AG04450 (cell line): ENCODE measurements at places on chromosomes 13 and 19.

DNA sequence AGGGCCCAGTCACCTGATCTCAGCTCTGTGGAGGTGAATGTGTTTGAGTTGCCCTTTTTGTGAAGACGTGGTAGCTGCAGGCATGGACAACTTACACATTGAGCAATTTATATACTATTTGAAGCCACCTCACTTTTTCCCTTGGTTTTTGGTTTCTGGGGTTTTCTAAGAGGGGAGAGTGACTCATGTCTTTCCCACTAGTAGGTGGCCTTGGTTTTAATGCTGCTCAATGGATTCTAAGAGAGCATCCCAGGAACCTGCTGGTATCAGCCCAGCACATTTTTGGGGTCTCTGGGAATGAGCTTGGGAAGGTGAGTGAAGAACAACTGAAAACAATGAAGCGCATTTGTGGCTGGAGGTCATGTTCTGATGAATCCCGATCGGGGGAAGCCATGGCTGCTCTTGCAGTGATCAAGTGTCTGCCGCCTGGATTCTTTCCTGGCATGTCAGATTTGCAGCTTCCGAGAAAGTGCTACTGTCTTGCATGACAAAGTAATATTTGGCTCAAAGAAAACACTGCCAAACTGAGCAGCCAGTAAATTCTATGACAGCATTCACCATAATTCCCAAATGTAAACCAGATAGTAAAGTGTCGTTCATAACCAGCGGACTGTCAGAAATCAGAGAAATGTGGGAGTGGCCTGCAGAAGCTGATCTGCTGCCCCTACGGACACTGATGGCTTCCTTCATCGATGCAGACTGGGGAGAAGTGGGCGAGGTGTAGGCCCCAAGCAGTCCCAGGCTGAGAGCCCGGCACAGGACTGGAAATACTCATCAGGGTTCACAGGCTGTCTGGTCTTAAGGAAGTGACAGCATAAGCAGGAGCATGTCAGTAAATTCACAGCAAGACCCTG is 98.7 kb downstream of the COL4A2 start:
- no peak for DNase-seq

DNA sequence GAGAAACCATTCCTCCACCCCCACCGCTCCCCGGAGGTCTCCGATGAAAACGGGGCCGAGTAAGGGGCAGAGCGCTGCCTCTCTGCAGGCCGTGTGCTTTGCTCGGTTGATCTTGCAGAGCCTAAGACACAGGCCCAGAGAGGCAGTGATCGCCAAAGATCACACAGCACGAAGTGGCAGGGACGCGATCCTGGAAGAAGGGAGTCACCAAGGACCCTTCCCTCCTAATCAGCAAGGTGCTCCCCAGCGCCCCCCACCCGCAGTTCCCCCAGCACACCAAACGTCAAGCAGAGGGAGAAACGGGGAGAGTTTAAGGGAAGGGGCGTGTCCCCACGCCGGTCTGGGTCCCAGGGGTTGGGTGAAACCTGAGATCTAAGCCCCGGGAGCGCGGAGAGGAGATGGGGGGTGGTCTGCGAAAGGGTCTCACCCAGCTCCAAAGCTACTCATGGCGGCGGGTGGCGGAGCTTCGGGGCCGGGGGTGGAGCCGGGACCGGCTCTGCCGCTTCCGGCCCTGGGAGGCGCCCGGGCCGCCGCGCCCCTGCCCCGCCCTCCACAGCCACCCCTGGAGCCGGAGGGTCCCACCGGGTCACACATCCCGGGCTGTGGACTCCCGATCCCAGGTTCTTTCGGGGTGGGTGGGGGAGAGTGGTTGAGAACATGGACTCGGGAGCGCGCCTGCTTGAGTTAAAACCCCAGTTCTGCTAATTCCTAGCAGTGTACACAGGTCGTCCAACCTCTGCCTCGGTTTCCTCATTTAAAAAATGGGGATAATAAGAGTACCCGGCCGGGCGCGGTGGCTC is at the start of gene EML2:
EML2 (minus strand) TSS at position 468 of the 800 bp plus-strand sequence; CDS start at position 447, 21 bp downstream.
- DNase-seq = no peak

DNA sequence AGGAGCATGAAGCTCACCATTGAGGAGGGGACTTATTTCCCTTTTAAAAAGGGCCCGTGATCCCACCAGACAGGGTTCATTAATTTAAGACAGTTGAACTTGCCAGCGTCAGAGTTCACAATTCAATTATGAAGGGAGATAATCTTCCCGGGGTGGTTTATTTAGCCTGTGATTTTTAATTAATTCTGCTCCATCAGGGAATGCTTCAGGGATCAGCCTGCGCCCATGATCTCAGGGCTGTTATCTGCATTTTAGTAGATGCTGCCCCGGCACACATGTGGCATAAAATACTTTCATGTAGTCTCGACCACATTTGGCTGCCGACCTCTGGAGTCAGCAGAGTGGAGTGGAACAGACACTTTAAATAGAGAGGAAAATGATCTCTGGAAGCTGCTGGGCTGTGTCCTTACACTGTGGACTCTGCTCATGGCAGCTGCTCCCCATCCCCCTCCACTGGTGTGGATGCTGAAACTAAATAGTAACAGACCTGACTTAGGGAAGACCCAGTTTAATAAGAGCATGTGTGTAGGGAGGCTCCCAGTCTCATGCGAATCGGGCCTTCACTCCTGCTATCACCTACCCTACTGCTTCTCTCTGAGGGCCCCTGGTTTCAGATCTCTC is 256.9 kb downstream of the TEX29 start:
- no peak for DNase-seq

DNA sequence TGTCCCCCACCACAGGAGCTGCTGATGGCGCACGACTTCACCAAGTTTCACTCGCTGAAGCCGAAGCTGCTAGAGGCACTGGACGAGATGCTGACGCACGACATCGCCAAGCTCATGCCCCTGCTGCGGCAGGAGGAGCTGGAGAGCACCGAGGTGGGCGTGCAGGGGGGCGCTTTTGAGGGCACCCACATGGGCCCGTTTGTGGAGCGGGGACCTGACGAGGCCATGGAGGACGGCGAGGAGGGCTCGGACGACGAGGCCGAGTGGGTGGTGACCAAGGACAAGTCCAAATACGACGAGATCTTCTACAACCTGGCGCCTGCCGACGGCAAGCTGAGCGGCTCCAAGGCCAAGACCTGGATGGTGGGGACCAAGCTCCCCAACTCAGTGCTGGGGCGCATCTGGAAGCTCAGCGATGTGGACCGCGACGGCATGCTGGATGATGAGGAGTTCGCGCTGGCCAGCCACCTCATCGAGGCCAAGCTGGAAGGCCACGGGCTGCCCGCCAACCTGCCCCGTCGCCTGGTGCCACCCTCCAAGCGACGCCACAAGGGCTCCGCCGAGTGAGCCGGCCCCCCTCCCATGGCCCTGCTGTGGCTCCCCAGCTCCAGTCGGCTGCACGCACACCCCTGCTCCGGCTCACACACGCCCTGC is 4.4 kb upstream of the NOP53 start:
- no peak for DNase-seq

GRCh38 chr19:51467864-51468544 is 9.8 kb upstream of the SIGLEC8 start:
- no peak for DNase-seq

GRCh38 chr13:75830842-75831241 is 194.7 kb downstream of the LMO7 start:
- DNase-seq = no peak

DNA sequence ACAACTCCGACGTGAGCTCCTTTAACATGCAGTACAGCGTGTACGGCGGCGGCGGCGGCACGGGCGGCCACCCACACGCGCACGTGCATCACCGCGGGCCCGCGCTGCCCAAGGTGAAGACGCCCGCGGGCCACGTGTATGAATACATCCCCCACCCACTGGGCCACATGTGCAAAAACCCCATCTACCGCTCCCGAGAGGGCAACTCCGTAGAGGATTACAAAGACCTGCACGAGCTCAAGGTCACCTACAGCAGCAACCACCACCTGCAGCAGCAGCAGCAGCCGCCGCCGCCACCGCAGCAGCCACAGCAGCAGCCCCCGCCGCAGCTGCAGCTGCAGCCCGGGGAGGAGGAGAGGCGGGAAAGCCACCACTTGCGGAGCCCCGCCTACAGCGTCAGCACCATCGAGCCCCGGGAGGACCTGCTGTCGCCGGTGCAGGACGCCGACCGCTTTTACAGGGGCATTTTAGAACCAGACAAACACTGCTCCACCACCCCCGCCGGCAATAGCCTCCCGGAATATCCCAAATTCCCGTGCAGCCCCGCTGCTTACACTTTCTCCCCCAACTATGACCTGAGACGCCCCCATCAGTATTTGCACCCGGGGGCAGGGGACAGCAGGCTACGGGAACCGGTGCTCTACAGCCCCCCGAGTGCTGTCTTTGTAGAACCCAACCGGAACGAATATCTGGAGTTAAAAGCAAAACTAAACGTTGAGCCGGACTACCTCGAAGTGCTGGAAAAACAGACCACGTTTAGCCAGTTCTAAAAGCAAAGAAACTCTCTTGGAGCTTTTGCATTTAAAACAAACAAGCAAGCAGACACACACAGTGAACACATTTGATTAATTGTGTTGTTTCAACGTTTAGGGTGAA is 6.6 kb downstream of the SLITRK5 start:
- no peak for DNase-seq
